Mesenchymal stem cell (in vitro differentiated cells and primary cell): ENCODE measurements at places on chromosomes 3 and 15.

DNA sequence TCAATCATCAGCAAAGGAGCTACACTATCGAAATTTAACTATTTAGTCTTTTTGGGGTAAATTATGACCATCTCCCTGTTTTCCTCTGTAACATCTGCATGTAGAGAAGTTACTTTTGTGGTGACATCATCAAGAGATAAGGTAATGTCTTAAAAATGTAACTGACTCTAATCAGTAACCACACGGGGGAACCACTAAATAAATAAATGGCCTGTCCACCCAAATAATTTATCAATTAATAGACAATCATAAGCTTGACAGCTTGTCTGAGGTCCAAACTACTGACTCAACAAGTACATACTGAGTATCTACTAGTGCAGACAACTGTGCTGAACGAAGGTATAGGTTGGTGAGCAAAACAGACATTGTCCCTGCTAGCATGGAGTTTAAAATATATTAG lies 219.3 kb downstream of the SLC9A9 start:
- H3K36me3 ChIP-seq = no peaks in the 10 kb centered on the region
- peak; percentile 31 for DNase-seq
- H3K4me3 ChIP-seq = no peak overlapping the region
- H3K4me1 ChIP-seq = peaks cover 1% of the 10 kb centered on the region

GRCh38 chr3:30350901-30351300 lies 255.5 kb upstream of the TGFBR2 start:
- H3K4me3 ChIP-seq = no peak overlapping the region
- no peaks in the 10 kb centered on the region for H3K27me3 ChIP-seq
- H3K27ac ChIP-seq = no peak overlapping the region
- H3K4me1 ChIP-seq = peaks cover 8% of the 10 kb centered on the region
- H3K36me3 ChIP-seq = no peaks in the 10 kb centered on the region

GRCh38 chr3:114392831-114393230 lies 99.0 kb downstream of the TIGIT start:
- H3K27me3 ChIP-seq = no peaks in the 10 kb centered on the region
- peaks cover 13% of the 10 kb centered on the region for H3K36me3 ChIP-seq
- no peaks in the 10 kb centered on the region for H3K4me1 ChIP-seq
- H3K4me3 ChIP-seq = no peak overlapping the region
- H3K27ac ChIP-seq = no peak overlapping the region
- no peak for DNase-seq

DNA sequence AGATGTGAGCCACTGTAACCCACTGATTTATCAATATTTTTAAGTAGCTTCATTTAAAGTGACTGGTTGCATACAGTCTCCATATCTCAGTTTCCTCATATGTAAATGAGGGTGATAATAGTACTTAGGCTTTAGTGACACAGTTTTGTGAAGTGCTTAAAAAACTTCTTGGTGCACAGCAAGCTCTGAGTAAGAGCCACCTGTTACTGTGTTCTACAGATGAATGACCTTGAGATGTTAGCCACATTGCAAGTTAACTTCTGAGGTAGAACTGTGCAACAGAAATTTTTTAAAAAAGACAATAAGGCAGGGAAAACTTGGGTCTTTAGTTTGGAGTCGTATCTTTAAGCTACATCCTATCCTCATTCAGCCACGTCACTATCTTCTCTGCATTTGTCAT lies 43.1 kb downstream of the PCCB start:
- H3K4me3 ChIP-seq = no peak overlapping the region
- H3K4me1 ChIP-seq = no peaks in the 10 kb centered on the region
- H3K27me3 ChIP-seq = no peaks in the 10 kb centered on the region
- H3K36me3 ChIP-seq = peaks cover 49% of the 10 kb centered on the region

DNA sequence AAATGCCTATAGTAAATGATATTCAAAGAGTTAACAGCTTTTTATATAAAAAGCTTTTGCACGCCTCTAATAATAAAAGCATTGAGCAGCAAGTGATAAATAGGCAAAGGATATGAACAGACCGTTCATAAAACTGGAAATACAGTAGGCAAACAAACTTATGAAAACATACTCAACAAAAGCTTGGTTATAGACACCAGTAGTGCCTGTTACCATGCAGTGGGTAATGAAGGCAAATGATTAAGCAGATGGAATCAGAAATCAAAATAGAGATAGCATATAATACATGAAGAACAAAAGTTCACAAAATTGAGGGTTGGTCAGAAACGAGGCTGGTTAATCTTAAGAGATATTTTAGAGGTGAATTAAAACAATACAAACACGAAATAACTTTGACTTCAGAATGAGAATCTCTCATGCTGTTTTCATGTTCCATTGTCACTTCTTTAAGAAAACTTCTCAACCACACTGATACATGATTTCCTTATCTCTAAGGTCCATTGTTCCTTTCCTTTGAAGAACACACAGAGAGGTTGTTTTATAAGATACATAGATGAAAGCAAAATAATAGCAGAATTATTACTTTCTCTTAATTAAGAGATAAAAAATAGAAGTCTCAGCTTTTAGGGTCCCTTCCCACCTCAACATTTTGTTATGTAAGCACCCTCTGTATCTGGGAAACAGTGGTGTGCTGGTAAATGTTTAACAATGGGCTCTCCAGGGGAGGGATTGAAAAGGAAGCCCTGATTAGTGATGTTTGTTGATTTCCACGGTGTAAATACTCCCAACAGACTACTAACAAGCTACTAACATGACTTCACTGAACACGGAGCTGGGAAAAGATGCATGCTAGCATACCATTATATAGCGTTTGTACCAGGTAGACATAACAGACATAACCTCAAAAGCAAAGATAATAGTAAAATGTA lies 12.6 kb downstream of the RASGRP1 start:
- no peaks in the 10 kb centered on the region for H3K36me3 ChIP-seq
- H3K4me1 ChIP-seq = peaks cover 12% of the 10 kb centered on the region
- no peak overlapping the region for H3K4me3 ChIP-seq
- H3K27ac ChIP-seq = no peak overlapping the region
- no peak for DNase-seq
- no peaks in the 10 kb centered on the region for H3K27me3 ChIP-seq

DNA sequence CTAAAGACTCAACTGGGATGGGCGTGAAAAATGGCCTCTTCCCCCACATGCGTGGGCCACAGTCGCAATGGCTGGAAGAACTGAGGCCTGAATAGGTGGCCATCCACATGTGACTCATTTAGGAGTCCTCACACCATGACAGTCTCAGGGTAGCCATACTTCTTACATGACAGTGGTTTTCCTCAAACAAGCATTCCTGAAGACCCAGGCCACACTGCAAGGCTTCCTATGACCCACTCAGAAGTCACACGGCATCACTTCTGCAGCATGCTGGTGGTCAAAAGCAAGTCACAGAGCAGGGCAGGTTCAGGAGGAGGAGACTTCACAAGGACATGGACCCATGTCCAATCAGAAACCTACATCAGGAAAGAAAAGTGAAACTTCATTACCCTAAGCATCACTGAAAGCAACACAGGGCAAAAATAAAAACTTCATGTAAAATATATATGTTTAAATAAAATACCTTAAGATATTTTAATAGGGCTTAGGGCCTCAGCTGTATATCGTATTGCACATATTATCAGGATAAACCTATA lies 257.1 kb downstream of the OPA1 start:
- no peak overlapping the region for H3K4me3 ChIP-seq
- H3K36me3 ChIP-seq = no peaks in the 10 kb centered on the region
- no peak for DNase-seq
- H3K27me3 ChIP-seq = peaks cover 19% of the 10 kb centered on the region
- H3K27ac ChIP-seq = no peak overlapping the region
- H3K4me1 ChIP-seq = peaks cover 10% of the 10 kb centered on the region

DNA sequence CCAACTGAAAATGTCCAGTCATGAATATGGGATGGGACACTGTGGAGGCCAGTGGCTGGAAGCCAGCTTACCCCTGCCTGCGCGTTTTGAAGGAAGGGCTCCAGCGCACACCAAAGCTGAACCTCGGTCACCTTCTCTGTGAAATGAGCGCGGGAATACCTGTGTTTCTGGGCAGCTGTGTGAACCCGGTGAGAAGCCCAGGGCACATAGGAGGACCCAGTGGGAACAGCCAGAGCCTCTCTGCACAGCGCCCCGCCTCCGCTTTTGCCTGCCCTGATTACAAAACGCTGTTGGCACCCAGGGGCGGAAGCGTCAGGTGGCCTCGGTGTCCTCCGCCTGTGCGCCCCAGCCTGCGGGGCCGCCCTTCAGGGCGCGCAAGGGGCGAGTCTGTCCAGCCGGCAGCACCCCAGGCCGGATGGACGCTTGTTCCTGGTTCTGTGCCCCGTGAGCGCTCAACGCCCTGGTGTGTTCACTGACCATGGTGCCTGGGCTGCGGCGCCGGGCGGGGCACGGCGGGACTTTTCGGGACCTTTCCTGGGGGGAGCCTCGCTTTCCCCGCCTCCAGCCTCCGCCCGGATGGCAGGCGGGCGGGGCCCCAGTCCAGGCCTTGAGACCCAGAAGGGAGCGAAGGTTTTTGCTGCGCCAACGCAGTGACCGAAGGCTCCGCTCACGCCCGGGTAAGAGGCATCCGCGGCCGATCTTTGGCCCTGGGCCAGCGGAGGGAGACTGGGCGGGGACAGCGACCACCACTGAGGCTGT lies at the start of gene SQOR:
Gene SQOR, plus strand, starts transcription at position 598 of the 759 bp plus-strand sequence. CDS start 23,895 bp downstream, outside the sequence.
- H3K4me3 ChIP-seq = peak within 1 kb of the TSS; percentile 77
- peaks cover 14% of the 10 kb centered on the region for H3K4me1 ChIP-seq
- peak within 1 kb of the TSS; percentile 57 for H3K27ac ChIP-seq
- DNase-seq = peak; percentile 80
- H3K27me3 ChIP-seq = no peaks in the 10 kb centered on the region
